Stimulated activated CD4-positive, alpha-beta T cell treated with anti-CD3 and anti-CD28 coated beads, TNF-alpha, amount 100 ng/mL, for 1 hour (primary cell): ENCODE measurements at places on chromosomes 6 and 20.

GRCh38 chr6:100899202-100899601, 18.1 kb upstream of the ASCC3 start:
- no peak for DNase-seq

DNA sequence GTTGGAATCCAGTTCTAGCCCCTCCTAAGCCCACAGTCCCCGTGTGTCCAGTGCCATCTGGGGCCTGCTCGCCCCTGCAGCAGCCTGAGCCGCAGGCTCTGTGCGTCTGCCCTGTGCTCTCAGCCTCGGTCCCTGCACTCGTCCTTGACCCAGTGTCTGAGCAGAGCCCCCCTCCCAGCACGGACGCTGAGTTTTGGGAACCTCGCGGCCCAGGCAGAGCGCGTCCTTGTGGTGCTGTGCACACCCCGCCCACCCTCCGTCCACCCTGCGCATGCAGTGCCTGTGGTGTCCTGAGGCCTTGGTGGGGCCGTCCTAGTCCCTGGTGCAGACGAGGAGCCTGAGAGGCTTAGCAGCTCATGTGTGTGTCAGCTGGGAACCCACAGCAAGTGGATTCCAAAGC, 31.6 kb downstream of the OSBPL2 start:
- no peak for DNase-seq

- no peak for DNase-seq
Observed at GRCh38 chr6:26122005-26122388, 34.8 kb downstream of the HFE start.

GRCh38 chr6:133644892-133645619, 243.9 kb upstream of the TCF21 start:
- DNase-seq, result no peak

DNA sequence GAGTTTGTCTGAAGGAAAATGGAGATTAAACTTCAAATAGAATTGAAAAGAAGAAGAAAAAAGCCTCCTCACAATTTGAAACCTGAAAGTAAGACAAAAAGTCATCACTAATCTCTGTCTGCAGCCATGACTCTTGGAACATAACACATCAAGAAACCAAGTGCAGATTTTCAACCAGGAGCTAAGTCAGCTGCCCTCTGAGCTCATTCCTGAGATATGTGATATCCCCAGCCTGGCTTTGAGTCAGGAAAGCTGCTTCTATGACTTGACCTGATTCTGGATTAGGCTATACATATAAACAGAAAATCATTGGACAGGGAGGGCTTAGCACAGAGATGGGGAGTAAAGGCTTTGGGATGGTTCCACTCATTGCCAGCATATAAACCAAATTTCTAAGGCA, 891.4 kb downstream of the TFAP2A start:
- no peak for DNase-seq

DNA sequence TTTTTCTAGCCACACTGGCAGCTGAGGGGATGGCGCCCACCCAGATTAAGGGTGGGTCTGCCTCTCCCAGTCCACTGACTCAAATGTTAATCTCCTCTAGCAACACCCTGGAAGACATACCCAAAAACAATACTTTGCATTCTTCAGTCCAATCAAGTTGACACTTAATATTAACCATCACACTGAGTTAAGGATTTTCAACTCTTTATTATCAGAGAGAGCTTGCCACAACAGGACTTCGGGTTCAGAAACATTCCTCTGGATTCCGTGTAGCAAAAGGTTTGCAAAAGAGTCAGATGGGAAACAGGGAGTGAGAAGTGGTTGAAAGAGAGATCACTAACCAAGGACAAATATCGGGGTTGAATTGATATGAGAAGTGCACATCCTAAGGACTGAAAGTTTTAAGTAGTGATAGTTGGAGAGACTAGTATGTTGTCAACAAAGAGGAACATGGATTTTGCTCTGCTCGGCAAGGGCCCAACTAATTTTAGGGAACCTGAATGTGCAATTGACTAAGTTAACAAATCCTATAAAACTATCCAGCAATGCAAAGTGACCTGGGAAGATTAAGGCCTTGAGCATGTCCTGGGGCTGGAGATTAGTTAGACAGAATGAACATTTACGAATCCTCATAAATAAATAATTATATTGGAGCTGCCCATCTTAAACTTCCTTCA, 137.0 kb upstream of the TENT5A start:
- DNase-seq, result no peak

DNA sequence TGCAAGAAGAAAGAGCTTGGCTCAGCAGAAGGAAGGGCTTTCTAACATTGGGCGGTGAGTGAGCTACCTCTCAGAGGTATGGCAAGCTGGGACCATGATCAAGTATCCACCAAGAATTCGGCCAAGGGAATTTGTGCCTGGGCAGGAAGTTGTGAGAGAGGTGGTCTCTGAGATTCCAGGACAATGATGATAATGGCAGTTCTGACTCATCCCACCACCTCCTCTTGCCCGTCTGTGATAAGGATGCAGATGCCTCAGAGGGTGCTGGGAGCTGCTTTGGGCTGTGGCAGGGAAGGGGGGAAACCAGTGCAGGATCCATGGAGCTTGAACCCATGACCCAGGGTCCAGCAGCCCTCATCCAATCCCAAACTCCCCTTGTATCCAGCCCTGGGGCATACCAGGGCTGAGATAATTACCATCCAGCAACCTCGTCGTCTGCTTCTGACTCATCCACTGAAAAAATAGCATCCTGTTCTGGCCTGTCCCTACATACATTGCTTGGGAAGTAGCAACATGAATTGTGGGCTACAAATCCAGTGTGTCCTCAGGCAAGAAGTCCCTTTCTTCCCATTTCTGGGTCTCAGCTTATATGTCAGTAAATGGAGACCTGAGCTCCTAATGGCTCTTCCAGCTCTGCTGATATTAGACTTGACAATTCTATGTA, 5.9 kb downstream of the TGM6 start:
- DNase-seq, result no peak

DNA sequence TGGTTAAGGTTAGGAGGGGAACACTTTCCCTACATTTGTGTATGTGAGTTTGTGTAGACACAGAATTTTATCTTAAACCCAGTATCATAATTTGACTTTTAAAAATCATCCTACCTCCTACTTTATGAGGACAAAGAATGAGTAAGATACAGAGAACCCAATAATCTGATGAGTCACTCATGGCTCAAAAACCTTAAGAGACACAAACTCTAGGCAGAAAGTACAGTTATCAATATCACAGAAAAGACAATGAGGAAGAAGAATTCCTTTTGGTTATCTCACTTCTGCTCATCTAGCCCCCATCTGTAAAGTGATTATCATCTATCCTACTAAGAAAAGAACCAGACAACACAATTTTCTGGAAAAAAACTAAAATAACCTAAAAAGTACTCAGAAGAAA, 87.7 kb downstream of the EPB41L2 start:
- no peak for DNase-seq

DNA sequence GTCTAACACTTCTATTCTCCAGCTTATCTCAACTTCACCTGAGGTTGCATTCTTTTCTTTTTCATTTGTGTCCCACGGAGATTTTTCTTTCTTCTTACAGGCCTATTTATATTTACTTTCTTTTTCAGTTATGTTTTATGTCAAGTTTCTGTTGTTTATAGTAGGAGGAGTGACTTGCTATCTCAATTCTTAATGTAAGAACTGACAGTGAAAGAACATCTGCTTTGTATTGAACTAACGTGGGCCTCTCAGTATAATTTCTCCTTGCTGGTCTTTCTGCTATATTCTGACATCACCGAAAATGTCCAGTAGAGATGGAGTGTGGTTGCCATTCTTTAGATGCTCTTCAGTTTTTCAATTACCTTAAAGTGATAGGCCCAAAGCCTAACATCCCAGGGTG, 521.7 kb downstream of the EPM2A start:
- DNase-seq, result no peak

DNA sequence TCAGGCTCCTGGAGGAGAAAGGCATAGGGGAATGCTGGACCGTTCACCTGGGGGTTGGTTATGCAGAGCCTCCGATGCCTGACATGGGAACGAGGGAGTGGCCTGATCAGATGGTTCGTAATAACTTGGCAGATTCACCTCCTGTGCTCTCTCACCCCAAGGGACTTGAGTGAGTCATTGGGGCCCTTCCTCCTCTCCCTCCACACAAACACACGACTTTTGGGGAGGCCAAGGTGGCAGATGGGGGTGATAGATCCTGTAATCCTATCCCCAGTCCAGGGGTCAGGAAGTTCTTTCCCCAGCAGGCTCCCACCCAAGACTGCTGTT, 45.6 kb upstream of the ARFGEF2 start:
- no peak for DNase-seq

- no peak for DNase-seq
Observed at GRCh38 chr20:32404017-32404416, 45.9 kb downstream of the ASXL1 start.

DNA sequence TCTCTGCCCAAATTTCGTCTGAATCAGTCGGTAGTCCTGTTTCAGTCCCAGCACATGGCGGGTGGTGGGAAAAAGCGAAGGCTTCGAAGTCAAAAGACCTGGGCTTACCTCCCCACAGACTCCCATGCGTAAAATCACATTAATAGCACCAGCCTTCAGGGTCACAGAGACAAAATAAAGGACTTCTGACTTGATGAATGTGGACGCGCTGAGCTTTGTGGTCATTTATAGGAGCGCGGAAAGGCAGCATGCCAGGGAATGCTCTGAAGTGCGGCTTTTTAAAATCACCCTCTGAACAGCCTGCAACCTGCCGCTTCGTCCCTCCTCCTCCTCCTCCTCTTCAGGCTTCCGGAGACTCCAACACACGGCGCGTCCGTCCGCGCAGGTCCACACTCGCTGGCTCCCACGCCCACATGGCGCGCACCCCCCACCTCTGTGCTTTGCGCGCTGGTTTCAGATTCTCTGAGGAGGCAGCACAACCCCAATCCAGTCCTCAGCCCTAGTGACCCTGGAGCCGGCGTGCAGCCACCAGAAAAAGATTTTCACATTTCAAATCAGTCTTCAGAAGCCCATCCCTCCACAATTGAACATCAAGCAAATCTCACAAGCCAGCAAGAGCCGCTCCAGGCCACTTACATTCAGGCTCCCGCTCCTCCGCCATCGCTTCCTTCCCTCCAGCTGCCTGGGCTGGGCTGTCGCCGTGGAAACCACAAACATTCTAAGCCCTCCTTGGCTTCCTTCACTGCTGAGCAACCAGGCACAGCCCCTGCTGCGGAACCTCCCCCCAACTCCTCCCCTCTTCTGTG, at the start of gene C6orf118:
C6orf118 (minus strand) TSS at position 680 of the 806 bp plus-strand sequence; CDS start at position 661, 19 bp downstream.
- DNase-seq, result no peak

DNA sequence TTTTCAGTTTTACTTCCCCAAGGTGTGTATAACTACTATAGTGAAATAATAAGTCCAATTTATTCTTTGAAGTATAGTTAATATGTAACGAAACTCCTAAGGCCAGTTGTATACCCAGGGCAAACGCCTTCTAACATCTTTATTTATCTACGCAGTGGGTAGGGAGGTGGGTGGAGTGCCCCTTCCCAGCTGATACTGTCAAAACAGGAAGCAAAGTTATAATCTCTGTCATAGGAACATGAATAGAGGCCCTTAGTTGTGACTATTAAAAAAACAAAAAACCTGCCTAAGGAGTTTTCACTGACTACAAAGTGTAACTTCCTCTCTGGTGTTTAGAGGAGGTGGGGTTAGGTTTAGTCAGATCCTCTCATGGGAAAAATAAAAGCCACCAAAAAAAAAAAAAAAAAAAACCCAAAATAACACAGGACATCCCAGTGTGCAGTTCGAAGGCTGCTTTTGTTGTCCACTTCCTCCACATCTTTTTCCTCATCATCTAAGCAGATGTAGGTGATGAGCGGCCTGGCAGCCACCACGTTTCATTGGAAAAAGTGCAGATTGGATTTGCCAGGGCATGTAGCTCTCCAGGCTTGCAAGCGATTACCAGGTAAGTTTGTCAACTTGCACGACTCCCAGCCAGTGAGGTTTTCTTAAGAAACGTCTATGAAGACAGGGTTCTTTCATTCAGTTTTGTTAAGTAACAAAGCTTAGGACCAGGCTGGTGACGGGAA, 58.7 kb downstream of the UTRN start:
- DNase-seq, result no peak

GRCh38 chr6:85085875-85086274, 321.5 kb upstream of the TBX18 start:
- no peak for DNase-seq

GRCh38 chr20:16066571-16066970, 506.7 kb downstream of the KIF16B start:
- no peak for DNase-seq

- no peak for DNase-seq
Observed at GRCh38 chr6:51562198-51562597, 525.2 kb downstream of the PKHD1 start.
